ENCODE measurements at places on chromosomes 2 and 18.

DNA sequence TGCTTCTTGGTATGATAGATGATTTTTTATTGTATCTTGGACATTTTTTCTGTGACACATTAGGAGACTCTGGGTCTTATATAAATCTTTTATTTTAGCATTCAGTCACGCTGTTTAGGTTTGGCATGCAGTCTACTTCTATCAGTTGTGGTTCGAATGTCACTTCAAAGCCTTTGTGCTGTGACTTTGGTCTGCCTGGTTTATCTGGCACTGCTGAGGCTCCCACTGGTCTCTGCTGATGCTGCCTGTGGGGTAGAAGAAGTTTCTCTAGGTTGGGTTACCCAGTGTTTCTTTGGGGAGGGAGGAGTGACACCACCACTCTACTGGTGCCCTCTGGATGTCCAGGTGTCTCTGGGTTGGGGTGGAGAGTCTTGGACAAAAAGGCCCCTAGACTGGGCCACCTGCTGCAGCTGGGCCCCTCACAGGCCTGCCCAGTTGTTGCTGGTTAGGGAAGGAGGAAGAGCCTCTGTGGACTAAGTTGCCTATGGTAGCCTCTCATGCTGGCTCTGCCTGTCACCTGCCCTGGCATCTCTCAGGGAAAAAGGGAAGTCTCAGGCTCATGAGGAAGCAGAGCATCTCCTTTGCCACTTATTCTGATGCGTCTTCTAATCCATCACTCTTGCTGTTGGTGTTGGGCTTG is 115.4 kb upstream of the HS6ST1 start:
- no peak for DNase-seq

DNA sequence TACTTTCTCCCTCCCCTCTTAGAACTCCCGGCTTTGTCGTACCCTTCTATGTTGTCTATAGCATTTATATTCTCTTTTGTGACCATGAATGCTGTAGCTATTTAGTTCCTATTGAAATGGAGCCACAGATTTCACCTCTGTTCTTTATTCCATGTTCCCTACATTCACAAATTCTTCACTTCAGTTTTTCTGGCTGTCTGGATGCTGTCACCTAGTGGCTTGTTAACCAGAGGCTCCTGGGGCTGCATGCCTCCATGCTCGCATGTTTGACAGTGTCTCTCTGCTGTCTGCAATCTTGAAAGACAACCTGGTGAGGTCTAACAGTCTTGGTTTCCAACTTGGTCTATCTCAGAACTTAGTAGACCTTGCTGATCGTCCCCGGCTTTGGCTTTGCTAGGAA is 48.2 kb downstream of the CFAP221 start:
- no peak for DNase-seq

- DNase-seq: no peak
These were observed 1007.0 kb upstream of the CELF4 start for GRCh38 chr18:38572554-38573111.

GRCh38 chr2:234880551-234881211 is 71.1 kb upstream of the SH3BP4 start:
- no peak for DNase-seq

GRCh38 chr18:845152-845819 is 33.2 kb upstream of the YES1 start:
- no peak for DNase-seq

DNA sequence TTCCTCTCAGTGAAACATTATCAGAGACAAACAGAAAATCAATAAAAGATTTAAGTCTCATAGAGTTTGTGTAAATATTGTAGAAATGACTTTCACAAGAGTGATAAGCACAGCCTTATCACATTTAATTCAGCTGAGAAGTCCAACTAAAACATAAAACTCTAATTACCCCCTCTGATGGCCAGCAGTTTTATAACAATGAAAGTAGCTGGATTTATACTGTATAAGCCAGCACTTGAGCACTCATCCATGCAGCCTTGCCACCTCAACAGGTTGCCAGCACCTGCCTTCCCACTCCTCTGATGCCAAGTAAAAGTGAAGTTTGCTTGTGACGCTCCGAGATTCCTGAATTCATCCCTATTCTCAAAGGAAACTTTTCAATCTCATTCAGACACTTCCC is 103.0 kb upstream of the STK39 start:
- no peak for DNase-seq

- no peak for DNase-seq
These were observed 147.2 kb downstream of the TSN start for GRCh38 chr2:121902616-121903015.

GRCh38 chr2:241344925-241345651 is 11.0 kb upstream of the FARP2 start:
- no peak for DNase-seq

- no peak for DNase-seq
These were observed 858 bp downstream of the POLR1B start for GRCh38 chr2:112542984-112543661.

Data from stimulated activated CD4-positive, alpha-beta T cell treated with anti-CD3 and anti-CD28 coated beads, Interleukin-12 subunit alpha, Interleukin-12 subunit beta, amount 100 ng/mL, for 48 hours (primary cell).